ENCODE measurements at places on chromosomes 13 and 19.

GRCh38 chr19:5298471-5298901, 42.1 kb downstream of the PTPRS start:
- no peak for DNase-seq

GRCh38 chr13:40383132-40383531, 283.3 kb downstream of the FOXO1 start:
- DNase-seq: no peak

DNA sequence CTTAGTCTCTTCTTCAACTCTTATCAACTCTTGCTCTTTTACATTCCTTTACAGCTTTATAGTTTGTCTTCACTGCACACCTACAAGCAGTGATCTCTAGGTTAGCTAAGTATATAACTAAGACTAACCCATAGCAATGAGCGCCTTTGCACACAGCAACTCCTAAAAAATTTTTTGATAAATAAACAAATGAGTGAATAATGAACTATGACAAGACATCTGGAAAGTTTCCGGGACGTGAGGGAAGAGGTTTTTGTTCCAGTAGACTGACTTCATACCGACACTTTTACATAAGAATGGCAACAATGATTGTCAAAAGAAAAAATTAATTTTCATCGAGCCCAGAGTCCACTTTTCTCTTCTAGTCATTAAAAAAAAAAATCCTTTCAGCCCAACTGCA, 98.3 kb downstream of the ELF1 start:
- no peak for DNase-seq

GRCh38 chr13:27065582-27065981, 106.0 kb downstream of the USP12 start:
- DNase-seq: no peak

DNA sequence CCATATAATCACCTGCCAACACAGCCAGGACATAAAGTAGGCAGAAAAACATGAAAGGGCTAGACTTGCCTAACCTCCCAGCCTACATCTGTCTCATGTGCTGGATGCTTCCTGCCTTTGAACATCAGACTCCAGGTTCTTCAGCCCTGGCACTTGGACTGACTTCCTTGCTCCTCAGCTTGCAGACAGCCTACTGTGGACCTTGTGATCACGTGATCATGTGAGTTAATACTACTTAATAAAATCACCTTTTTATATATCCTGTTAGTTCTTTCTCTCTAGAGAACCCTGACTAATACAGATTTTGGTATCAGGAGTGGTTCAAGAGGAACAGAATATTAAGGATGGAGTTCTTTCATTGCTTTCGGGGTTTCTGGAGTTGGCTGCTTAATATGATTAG, 2867.6 kb downstream of the PCDH9 start:
- no peak for DNase-seq

DNA sequence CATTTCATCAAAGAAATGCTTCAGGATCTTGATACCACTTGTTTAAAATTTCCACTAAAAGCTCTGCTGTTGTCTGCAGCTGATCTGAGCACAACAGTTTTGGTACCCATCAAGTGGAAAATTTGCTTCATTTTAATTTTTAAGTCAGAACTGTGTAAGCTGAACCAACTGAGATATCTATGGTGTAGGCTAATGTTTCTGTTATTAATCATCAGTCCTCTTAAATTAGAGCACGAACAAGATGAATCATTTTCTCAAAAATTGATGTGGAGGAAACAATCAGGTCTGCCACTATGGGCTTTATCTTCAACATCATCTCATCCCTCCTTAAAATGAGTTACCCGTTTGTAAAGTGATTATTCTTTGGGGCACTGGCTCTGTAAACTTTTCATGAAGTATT, 221.5 kb upstream of the NBEA start:
- DNase-seq: no peak

DNA sequence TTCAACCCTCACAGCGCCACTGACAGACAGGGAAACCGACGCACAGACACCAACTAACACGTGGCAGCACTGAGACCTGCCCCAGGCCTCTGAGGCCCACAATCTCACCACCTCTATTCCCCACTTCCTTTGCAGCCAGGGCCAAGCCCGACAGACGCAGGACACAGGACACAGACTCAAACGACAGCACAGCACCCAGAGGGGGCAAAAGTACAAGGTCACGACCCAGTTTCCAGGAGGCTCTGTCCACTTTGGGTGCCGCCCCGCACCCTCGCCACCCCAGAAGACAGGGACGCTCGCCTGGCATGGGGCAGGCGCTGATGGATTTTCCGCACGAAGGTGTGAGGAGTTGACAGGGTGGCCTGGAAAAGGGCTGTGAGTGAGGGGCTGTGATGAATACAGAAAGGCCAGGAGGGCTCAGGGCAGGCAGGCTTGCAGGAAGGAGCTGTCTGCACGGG, 48.8 kb downstream of the MLLT1 start:
- DNase-seq: no peak

DNA sequence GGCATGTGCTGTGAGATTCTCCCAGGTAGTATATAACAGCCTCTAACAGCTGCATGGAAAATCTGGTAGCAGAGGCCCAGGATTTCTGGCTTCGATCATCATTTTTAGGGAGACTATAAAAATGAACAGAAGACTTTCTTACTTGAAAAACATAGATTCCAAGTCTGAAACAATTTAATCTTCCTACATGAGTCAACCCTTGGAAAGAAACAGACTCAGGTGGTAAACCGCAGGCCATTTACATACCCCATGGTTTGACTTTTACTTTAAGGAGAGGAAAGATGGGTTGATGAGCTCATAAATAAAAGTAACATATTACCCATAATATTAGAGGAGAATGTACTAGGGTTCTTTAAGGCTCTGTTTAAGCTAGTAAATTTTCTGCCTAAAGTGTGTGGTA, 121.6 kb downstream of the CYSLTR2 start:
- no peak for DNase-seq

GRCh38 chr13:99354371-99354951, 47.3 kb upstream of the GPR183 start:
- no peak for DNase-seq

- DNase-seq: no peak
Observed at GRCh38 chr13:91719033-91719432, 320.6 kb downstream of the GPC5 start.

GRCh38 chr13:46587807-46588418, 34.9 kb downstream of the LRCH1 start:
- DNase-seq: no peak

- no peak for DNase-seq
Observed at GRCh38 chr13:42328672-42329071, 56.7 kb downstream of the AKAP11 start.

- DNase-seq: no peak
Observed at GRCh38 chr13:105452895-105453294, 1082.6 kb downstream of the EFNB2 start.

GRCh38 chr13:40200273-40200978, 466.0 kb downstream of the FOXO1 start:
- DNase-seq: no peak

DNA sequence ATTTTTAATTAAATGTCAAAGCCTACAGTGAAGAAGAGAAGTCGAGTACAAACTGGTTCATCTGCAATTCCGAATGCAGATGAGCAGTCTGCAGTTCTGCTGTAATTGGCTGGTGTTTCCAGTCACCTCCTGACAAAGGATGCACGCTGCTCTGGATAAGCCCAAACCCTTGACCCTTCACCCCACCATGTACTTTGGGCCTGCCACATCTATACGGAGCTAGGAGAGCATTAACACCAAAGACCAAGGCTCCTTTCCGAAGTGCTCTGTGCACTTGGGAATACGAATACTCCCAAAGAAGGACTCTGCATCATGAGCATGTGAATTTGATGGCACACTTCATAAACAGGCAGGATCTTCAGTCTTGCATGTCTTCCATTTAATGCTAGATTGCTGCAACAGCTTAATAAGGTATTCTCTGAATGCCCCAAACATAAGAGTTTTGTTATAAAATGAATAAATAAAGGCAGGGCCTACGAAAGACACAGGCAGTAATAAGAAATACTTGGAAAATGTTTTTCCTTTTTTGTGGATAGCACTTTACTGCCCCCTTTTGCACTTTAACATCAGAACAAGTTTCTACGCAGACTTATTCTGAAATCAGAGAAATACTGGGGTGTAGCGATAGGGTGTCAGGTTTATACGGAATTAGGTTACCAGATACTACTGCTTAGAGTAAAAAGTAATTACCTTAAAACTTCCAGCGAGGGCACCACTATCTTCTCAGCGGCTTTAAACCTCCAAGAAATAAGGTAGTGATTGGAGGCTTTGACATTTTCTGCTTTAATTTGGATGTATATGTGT, 15.0 kb downstream of the EFNB2 start:
- DNase-seq: peak; percentile 26

GRCh38 chr13:101536079-101536478, 83.6 kb downstream of the ITGBL1 start:
- DNase-seq: no peak

DNA sequence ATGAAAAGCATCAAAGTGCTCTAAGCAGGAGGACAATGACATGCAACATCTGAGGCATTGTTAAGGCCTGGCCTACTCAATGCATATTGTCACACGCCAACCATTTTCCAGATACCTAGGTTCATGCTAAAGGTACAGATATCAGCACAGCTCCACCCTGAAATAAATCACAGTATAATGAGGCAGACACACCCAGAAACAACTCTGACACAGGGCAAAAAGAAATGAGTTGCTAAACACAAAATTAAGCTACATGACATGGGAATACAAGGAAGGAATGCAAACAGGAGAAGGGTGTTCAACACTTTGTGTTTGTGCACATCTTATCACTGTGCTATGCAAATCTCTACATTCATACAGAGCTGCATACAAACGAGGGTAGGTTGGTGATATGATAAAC, 86.5 kb downstream of the EPSTI1 start:
- no peak for DNase-seq

DNA sequence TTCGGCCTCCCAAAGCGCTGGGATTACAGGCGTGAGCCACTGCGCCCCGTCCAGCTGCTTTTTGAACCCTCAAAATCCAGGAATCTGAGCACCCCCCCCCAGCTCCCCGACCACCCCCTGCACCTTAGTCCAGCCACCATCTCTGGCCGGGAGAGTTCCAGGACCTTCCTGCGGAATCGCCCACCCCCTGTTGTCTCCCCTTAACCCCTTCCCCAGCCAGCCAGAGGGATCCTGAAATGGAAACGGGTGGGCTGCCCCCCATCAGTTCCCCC, 772 bp upstream of the MBD3 start:
- no peak for DNase-seq

DNA sequence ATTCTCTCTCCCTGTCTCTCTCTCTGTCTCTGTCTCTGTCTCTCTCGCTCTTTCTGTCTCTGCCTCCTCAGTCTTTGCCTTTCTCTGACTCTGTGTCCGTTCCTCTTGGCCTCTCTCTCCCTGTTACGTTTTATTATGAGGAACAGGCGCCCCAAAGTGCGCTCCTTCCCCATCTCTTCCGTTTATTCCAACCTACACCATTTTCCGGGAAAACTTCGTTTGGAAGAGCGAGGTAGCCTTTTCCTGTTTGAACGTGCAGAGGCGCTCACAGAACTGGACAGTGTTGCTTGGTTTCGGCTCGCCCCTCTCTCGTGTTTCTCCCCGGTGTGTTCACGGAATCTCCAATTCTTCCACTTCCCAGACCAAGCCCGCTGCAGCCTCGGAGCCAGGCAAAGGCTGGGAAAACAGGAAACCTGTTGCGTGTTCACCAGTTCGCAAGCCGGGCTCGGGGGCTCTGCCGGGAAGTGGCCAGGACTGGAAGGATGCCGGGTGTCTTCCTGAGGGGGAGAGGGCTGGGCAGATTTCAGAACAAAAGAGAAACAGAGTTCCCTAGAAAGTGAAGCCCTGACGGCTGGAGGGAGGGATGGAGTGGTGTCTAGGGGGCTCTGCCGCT, 605 bp downstream of the TMEM255B start:
- DNase-seq: no peak

- DNase-seq: no peak
Observed at GRCh38 chr13:53885997-53886396, 857.4 kb downstream of the OLFM4 start.

GRCh38 chr19:1357531-1358109, 26.1 kb upstream of the NDUFS7 start:
- no peak for DNase-seq

DNA sequence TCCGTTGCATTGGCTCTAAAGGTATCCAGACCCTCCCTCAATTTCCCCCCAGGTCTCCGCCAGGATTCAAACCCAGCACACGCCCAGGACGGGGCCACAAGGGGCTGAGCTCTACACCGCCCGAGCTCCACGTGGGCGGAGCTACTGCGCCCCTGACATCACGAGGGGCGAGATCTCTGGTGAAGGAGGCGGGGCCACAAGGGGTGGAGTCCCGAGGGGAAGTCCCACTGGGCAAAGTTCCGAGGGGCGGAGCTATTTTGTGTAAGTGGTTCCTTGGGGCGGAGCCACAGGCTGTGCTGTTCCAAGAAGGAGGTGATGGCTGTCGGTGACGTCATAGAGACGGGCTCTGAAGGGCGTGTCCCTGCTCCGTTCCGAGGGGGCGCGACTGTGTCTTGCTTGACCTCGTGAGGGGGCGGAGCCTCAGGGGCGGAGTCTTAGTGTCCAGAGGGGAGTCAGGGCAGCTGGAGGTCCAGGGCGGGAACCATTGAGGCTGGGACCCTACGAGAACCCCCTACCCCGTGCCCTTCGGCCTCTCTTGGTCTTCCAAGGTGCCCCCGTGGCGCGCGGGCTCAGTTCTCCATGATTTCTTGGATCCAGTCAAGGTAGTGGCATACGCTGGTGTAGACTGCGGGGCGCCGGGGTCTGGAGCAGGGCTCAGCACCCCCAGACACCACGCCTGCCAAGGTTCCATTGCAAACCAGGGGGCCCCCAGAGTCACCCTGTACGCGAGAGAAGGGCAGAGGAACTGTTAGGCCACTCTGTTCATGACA, 1.3 kb upstream of the KLK8 start:
- DNase-seq: no peak

DNA sequence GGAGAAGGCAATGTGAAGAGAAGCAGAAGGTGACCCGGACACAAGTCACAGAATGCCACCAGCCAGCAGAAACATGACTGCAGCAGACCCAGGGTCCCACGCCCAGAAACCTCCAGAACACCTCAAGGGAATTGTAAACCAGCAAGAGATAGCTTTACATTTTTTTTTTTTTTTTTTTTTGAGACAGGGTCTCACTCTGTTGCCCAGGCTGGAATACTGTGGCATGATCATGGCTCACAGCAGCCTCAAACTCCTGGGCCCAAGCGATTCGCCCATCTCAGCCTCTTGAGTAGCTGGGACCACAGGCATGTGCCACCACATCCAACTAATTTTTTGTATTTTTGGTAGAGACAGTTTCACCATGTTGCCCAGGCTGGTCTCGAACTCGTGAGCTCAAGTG, 10.5 kb upstream of the CEACAM20 start:
- no peak for DNase-seq
